Ovary (tissue), 10 donors: ENCODE measurements at places on chromosomes 5 and 9. TPM values are rescaled to one million over a fixed set of nuclear protein-coding genes. Genes with fewer than 3 reads are reported as not detected.

The IFNA2 gene
- not detected for total RNA-seq

The COL15A1 gene
- 51.6 TPM for total RNA-seq

The CCDC180 gene
- 9.0 TPM for total RNA-seq

The RAB3C gene
- total RNA-seq, result 2.7 TPM

The TAS2R1 gene
- total RNA-seq, result not detected

The AQP3 gene
- 7.4 TPM for total RNA-seq

The C6 gene
- total RNA-seq, result 4.5 TPM

The GLRA1 gene
- not detected for total RNA-seq

The VCAN gene
- total RNA-seq, result 10.3 TPM

The SNCB gene
- not detected for total RNA-seq

The ASS1 gene
- 71.3 TPM for total RNA-seq

The DDX4 gene
- not detected for total RNA-seq

The WDR38 gene
- 1.2 TPM for total RNA-seq

The PDGFRB gene
- 207 TPM for total RNA-seq

The FABP6 gene
- total RNA-seq, result not detected

The CSF1R gene
- 7.6 TPM for total RNA-seq

The GABRA6 gene
- not detected for total RNA-seq

The TAF11L5 gene
- total RNA-seq, result not detected

The SHB gene
- 9.0 TPM for total RNA-seq

The NR4A3 gene
- 177 TPM for total RNA-seq

The PLPP7 gene
- 11.0 TPM for total RNA-seq

The OR1L6 gene
- total RNA-seq, result not detected

The SH3PXD2B gene
- total RNA-seq, result 61.1 TPM

The MEIKIN gene
- not detected for total RNA-seq

The TAF11L12 gene
- not detected for total RNA-seq

The FAXDC2 gene
- total RNA-seq, result 27.6 TPM

The TGFBI gene
- total RNA-seq, result 46.6 TPM

The FAM151B gene
- total RNA-seq, result 2.4 TPM

The TAF1L gene
- not detected for total RNA-seq

The ZDHHC11B gene
- 2.4 TPM for total RNA-seq
